ENCODE measurements at places on chromosomes 2 and 18. TPM values are rescaled to one million over a fixed set of nuclear protein-coding genes. Genes with fewer than 3 reads are reported as not detected.

The TRIB2 gene
- 198 TPM for polyA plus RNA-seq

The RIF1 gene
- 37.7 TPM for polyA plus RNA-seq

The ZEB2 gene
- polyA plus RNA-seq: 133 TPM

The NXPH2 gene
- 5.2 TPM for polyA plus RNA-seq

The RAPH1 gene
- polyA plus RNA-seq: 16.8 TPM

The ABHD1 gene
- 1.3 TPM for polyA plus RNA-seq

The ACOXL gene
- 0.69 TPM for polyA plus RNA-seq

The ITPRIPL1 gene
- 3.8 TPM for polyA plus RNA-seq

The AGAP1 gene
- polyA plus RNA-seq: 19.1 TPM

The UPP2 gene
- polyA plus RNA-seq: 9.3 TPM

The PLB1 gene
- polyA plus RNA-seq: 1.5 TPM

The MAP2 gene
- 32.2 TPM for polyA plus RNA-seq

The CNGA3 gene
- not detected for polyA plus RNA-seq

The SCN3A gene
- polyA plus RNA-seq: 0.34 TPM

The HSPD1 gene
- 616 TPM for polyA plus RNA-seq

The REG1B gene
- not detected for polyA plus RNA-seq

The ZNF385B gene
- polyA plus RNA-seq: 13.1 TPM

The CGREF1 gene
- polyA plus RNA-seq: 6.2 TPM

The NT5C1B gene
- 1.2 TPM for polyA plus RNA-seq

The EVX2 gene
- not detected for polyA plus RNA-seq

The IFT172 gene
- 46.0 TPM for polyA plus RNA-seq

The GPBAR1 gene
- 2.0 TPM for polyA plus RNA-seq

The GNLY gene
- polyA plus RNA-seq: 0.13 TPM

The TMBIM1 gene
- 80.7 TPM for polyA plus RNA-seq

The KHK gene
- 42.9 TPM for polyA plus RNA-seq

The GREB1L gene
- 2.1 TPM for polyA plus RNA-seq

The AP1S3 gene
- polyA plus RNA-seq: 17.7 TPM

The NYAP2 gene
- 0.03 TPM for polyA plus RNA-seq

The ALLC gene
- not detected for polyA plus RNA-seq

The HRH4 gene
- polyA plus RNA-seq: 0.17 TPM

The RAB6C gene
- polyA plus RNA-seq: 0.44 TPM

The IL18R1 gene
- 2.2 TPM for polyA plus RNA-seq

The STARD6 gene
- 0.30 TPM for polyA plus RNA-seq

The CLEC4F gene
- 0.04 TPM for polyA plus RNA-seq

The RFX8 gene
- polyA plus RNA-seq: 1.3 TPM

The GPR75 gene
- 2.1 TPM for polyA plus RNA-seq

The SPTBN1 gene
- polyA plus RNA-seq: 240 TPM

The EMILIN1 gene
- 53.5 TPM for polyA plus RNA-seq

The SCYGR4 gene
- not detected for polyA plus RNA-seq

The OTOF gene
- polyA plus RNA-seq: 0.15 TPM

The SLC5A7 gene
- polyA plus RNA-seq: 0.54 TPM

The COL4A4 gene
- 48.3 TPM for polyA plus RNA-seq

The CAVIN2 gene
- polyA plus RNA-seq: 44.5 TPM

The ADD2 gene
- 8.3 TPM for polyA plus RNA-seq

The GLS gene
- polyA plus RNA-seq: 297 TPM

The NDUFV2 gene
- polyA plus RNA-seq: 118 TPM

The RTKN gene
- 73.4 TPM for polyA plus RNA-seq

All from renal cortex interstitium (tissue), 15 donors.